SK-N-SH (cell line): ENCODE measurements at places on chromosomes 6 and 20. TPM values are rescaled to one million over a fixed set of nuclear protein-coding genes. Genes with fewer than 3 reads are reported as not detected.

Gene MARCKS
- 54.4 and 61.4 TPM in 2 replicates for polyA plus RNA-seq

Gene APOBEC2
- polyA plus RNA-seq = not detected in 2 replicates

Gene LPIN3
- polyA plus RNA-seq = 0.21 and 0.34 TPM in 2 replicates

Gene TBXT
- not detected in 2 replicates for polyA plus RNA-seq

Gene GRM1
- polyA plus RNA-seq = 0.03 and 0.05 TPM in 2 replicates

Gene GPLD1
- polyA plus RNA-seq = 0.94 and 1.5 TPM in 2 replicates

Gene CCR6
- not detected in 2 replicates for polyA plus RNA-seq

Gene ESR1
- polyA plus RNA-seq = under 0.01 TPM in 1 of 2 replicates, not detected in the other

Gene TMEM63B
- polyA plus RNA-seq = 52.7 and 63.2 TPM in 2 replicates

Gene PTCRA
- polyA plus RNA-seq = not detected in 2 replicates

Gene LGSN
- not detected in 2 replicates for polyA plus RNA-seq

Gene CCDC170
- not detected in 2 replicates for polyA plus RNA-seq

Gene MATN4
- 0.13 and 0.16 TPM in 2 replicates for polyA plus RNA-seq

Gene BPI
- polyA plus RNA-seq = not detected in 2 replicates

Gene SUPT3H
- polyA plus RNA-seq = 10.9 and 16.6 TPM in 2 replicates

Gene RNASET2
- 58.4 and 59.2 TPM in 2 replicates for polyA plus RNA-seq

Gene JAG1
- 6.0 and 7.7 TPM in 2 replicates for polyA plus RNA-seq

Gene CRISP3
- polyA plus RNA-seq = not detected in 2 replicates

Gene LTB
- 0.10 and 0.16 TPM in 2 replicates for polyA plus RNA-seq

Gene RWDD2A
- polyA plus RNA-seq = 3.4 and 5.8 TPM in 2 replicates

Gene IMPG1
- not detected in 2 replicates for polyA plus RNA-seq

Gene SLC32A1
- not detected in 2 replicates for polyA plus RNA-seq

Gene PPP1R18
- polyA plus RNA-seq = 57.3 and 73.2 TPM in 2 replicates

Gene BMP2
- 0.19 and 0.25 TPM in 2 replicates for polyA plus RNA-seq

Gene NCOA3
- polyA plus RNA-seq = 5.8 and 8.3 TPM in 2 replicates

Gene GPR6
- polyA plus RNA-seq = not detected in 2 replicates

Gene SLC16A10
- polyA plus RNA-seq = 0.08 and 0.12 TPM in 2 replicates

Gene FERMT1
- 0.81 and 0.93 TPM in 2 replicates for polyA plus RNA-seq

Gene THEMIS
- not detected in 2 replicates for polyA plus RNA-seq

Gene RIPOR3
- polyA plus RNA-seq = 1.0 and 1.2 TPM in 2 replicates

Gene PBOV1
- polyA plus RNA-seq = not detected in 2 replicates

Gene FRK
- polyA plus RNA-seq = under 0.01 and 0.02 TPM in 2 replicates

Gene PSORS1C1
- polyA plus RNA-seq = 3.0 and 3.1 TPM in 2 replicates

Gene CD109
- 19.7 and 27.8 TPM in 2 replicates for polyA plus RNA-seq

Gene KHDC1L
- 0.16 and 0.18 TPM in 2 replicates for polyA plus RNA-seq

Gene SLC13A3
- polyA plus RNA-seq = 0.10 and 0.21 TPM in 2 replicates

Gene SPTLC3
- polyA plus RNA-seq = 0.02 and 0.05 TPM in 2 replicates

Gene KCNK15
- polyA plus RNA-seq = 0.02 and 0.10 TPM in 2 replicates

Gene LTV1
- 19.4 and 20.6 TPM in 2 replicates for polyA plus RNA-seq

Gene ZBTB9
- polyA plus RNA-seq = 5.7 and 5.9 TPM in 2 replicates

Gene MUC21
- not detected in 2 replicates for polyA plus RNA-seq

Gene C20orf202
- not detected in 2 replicates for polyA plus RNA-seq

Gene TXLNB
- 0.12 and 0.19 TPM in 2 replicates for polyA plus RNA-seq

Gene HUS1B
- 0.19 and 0.30 TPM in 2 replicates for polyA plus RNA-seq

Gene UTRN
- polyA plus RNA-seq = 6.8 and 8.7 TPM in 2 replicates

Gene MCCD1
- polyA plus RNA-seq = not detected in 2 replicates

Gene MICB
- 9.7 and 9.9 TPM in 2 replicates for polyA plus RNA-seq

Gene SLC52A3
- not detected in 2 replicates for polyA plus RNA-seq

Gene FAM217A
- not detected in 2 replicates for polyA plus RNA-seq

Gene NEURL2
- 3.5 and 4.7 TPM in 2 replicates for polyA plus RNA-seq

Gene SLA2
- 0.03 TPM in 1 of 2 replicates, not detected in the other for polyA plus RNA-seq

Gene ZSCAN31
- polyA plus RNA-seq = 1.9 and 2.1 TPM in 2 replicates

Gene SLC35F1
- under 0.01 TPM in 1 of 2 replicates, not detected in the other for polyA plus RNA-seq

Gene PDSS2
- polyA plus RNA-seq = 5.6 and 6.3 TPM in 2 replicates

Gene RIN2
- polyA plus RNA-seq = 6.3 and 6.8 TPM in 2 replicates
